ENCODE measurements at places on chromosomes 1 and 21.
A peak's percentile ranks its signal among the peaks of the same experiment; 100 is the strongest.

DNA sequence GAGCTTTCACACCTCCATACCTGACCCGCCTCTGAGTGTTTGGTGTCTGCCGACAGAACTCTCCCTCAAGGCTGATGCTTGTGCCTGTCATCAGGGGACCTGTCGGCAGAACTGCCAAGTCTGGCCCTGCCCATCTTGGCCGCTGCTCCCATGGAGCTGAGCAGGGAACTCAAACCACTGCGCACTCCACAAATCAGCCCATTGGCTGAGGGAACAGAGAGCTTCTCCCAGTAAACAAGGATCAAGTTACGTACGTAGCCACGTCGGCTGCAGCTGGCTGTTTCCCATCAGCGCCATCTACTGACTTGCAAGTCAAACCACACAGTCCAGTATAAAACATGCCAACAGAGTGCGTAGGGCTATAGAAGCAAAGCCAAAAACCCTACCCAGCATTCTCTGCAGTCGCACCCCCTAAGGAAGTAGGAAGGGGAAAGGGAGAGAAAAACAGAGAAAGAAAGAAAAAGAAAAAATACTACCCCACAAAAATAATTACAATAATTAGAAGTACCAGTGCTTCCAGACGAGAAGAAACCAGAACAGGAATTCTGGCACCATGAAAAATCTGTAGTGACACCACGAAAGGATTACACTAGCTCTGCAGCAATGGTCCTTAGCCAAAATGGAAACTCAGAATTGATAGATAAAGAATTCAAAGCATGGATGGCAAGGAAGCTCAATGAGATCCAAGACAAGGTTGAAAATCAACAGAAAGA is 13.1 kb downstream of the KRTAP13-1 start:
- no peak for DNase-seq

- no peak for DNase-seq
Measured at GRCh38 chr1:38045401-38046332, 926 bp downstream of the POU3F1 start.

GRCh38 chr1:26370591-26371382 is 1.8 kb downstream of the ZNF683 start:
- DNase-seq: no peak

DNA sequence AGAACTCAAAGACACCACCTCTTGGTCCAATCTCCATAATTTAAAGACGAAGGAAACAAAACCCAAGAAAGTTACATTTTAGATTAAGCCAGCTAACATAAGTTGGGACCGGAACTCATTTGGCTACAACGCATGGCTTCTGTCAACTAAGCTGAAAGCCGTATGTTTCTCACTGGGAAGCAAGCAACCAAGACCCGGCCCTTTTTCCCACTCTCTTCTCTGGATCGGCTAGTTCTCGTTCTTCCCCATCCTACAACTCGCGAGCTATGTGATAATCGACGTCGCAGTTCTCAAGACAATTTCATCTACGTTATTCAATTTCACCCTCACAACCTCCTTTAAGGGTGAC is 601 bp downstream of the CCT8 start:
- no peak for DNase-seq

DNA sequence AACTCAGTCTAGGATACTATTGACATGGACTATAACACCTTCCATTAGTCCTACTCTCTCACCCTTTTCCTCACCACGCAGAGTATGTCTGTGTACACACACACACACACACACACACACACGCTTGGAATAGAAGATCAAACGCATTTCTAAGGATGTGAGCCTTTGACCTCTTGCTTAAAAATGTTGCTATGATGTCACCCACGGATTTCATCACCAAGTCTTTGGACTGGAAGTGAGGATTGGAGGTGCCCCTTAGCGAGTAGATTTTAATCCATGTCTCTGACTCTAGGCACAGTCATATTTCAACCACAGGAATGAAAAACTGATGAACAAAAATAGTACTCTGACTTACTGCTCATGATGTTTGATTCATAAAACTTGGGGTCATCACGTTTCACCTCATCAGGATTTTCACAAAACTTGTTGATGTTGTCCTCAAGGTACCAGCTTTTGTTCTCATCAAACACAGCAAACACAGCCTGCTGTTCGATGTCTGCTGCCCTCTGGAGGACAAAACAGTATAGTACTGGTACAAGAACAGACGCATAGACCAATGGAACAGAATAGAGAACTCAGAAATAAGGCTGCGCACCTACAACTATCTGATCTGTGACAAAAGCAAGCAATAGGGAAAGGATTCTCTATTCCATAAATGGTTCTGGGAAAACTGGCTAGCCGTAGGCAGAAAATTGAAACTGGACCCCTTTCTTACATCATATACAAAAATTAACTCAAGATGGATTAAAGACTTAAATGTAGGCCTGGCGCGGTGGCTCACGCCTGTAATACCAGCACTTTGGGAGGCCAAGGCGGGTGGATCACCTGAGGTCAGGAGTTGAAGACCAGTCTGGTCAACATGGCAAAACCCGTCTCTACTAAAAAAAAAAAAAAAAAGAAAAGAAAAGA is 39.9 kb downstream of the F5 start:
- peak; percentile 59 for DNase-seq
